ENCODE measurements at places on chromosomes 7 and 10.

- no peak for DNase-seq
Observed at GRCh38 chr10:4771554-4772201, 54.3 kb upstream of the AKR1E2 start.

GRCh38 chr7:82255706-82256105 lies 187.9 kb downstream of the CACNA2D1 start:
- no peak for DNase-seq

GRCh38 chr10:17233286-17233991 lies 5.4 kb downstream of the VIM start:
- DNase-seq, result no peak

GRCh38 chr10:28305553-28305952 lies 2.7 kb upstream of the MPP7 start:
- DNase-seq, result no peak

DNA sequence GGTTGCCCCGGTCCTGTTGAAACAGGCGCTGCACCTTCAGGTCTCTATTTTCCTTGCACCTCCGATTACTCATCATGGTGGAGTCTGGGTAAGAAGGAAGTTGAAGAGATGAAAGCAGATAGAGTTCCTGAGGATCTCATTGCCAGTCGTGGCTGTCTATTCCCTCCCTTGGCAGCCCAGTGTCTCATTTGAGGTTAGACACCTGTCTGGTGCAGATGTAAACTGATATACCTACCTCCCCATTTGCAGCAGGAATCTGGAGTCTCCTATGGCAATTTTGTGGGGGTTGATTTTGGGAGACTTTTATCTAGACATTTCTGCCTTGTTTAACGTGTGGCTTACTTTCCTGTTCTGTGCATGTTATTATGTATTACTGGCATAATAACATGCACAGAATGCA lies 212.1 kb downstream of the BICC1 start:
- DNase-seq, result no peak

- no peak for DNase-seq
Observed at GRCh38 chr7:113404245-113404644, 285.9 kb upstream of the SMIM30 start.

- no peak for DNase-seq
Observed at GRCh38 chr7:3924277-3924676, 623.2 kb downstream of the SDK1 start.

DNA sequence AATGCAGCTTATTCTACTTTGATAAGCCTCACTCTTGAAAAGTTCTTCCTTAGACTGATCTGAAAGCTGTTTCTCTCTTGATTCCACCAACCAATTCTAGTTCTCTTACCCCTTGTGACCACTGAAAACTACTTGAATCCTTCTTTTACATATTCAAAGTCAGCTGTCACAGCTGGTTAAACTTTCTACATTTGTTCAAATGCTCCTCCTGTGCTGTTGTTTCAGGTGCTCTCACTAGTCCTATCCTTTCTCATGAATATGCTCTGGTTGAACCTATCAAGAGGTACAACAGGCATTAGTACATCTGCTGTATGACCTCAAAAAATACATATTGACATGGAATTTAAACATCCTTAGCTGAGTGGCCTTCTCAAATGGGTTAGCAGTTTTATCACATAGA lies 91.5 kb downstream of the MYO3A start:
- no peak for DNase-seq

- no peak for DNase-seq
Observed at GRCh38 chr7:70557338-70557737, 574.6 kb upstream of the GALNT17 start.

DNA sequence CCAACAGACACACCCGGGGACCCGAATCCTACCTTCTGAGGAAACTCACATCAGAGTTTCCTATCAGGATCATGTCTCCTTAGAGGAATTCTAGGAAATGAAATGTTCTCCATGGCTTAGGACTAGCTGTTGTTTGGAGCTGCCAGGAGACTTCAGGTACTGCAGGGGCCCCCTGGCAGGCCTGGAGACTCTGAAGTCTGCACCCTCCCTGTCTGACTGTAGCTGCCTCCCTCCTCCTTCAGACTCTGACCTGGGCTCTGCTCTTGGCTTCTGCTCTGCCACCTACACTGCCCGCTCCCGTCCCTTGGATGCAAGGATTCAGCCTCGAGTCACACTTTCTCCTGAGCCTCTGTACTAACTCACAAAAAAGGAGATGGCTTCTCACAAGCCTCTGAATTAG lies 232.8 kb downstream of the INHBA start:
- no peak for DNase-seq

DNA sequence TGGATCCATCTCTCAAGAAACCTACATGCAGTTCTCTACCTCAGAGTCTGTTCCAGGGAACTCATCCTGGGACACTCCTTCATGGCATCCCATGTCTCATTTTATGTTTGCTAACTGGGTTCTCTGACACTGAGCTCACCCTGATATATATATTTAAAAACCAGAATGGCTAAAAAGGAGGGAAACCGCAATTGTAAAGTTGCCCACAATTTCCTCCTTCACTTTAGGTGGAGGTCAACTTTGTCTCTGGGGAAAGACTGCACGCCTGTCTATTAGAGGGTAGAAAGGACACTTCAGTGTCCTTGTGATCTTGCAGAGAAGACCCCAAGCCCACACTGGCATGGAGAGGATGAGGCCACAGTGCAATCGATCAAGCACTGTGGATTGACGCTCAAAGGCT lies 131.7 kb downstream of the TEX36 start:
- no peak for DNase-seq

DNA sequence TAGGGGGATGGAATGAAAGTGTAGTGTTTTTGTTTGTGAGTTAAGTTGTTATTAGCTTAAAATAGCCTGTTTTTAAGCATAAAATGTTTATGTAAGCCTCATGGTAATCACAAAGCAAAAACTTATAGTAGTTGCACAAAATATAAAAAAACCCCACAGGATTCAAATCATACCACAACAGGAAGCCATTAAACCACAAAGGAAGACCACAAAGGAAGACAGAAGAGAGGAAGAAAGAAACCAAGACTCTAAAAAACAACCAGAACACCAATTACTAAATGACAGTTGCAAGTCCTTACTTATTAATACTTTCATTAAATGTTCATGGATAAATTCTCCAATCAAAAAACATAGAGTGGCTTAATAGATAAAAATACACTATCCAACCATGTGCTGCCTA lies 63.6 kb downstream of the ANKRD7 start:
- no peak for DNase-seq

GRCh38 chr10:24438800-24439199 lies 229.9 kb downstream of the KIAA1217 start:
- DNase-seq, result no peak

DNA sequence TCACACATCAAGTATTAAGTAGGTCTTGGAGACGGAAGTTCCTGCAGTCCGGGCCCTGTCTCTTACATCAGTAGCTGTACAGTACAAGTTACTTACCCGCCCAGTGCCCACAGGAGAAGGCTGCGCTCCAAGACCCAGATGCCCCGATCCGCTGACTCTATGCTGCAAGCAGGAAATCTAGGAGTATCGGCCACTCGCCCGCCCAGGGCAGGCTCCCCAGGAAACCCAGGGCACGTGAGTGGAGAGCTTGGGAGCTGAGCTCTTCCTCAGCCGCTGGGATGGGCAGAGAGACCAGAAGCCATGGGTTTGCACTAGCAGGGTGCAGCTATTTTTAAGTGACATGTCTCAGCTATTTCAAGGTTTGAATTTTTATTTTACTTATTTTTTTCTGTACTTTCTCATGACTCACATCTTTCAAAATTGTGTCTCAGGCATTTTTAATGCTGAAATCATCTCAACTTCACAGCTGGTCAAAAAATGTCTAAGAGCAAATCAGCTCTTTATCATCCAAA lies 1.9 kb upstream of the GPER1 start:
- no peak for DNase-seq

DNA sequence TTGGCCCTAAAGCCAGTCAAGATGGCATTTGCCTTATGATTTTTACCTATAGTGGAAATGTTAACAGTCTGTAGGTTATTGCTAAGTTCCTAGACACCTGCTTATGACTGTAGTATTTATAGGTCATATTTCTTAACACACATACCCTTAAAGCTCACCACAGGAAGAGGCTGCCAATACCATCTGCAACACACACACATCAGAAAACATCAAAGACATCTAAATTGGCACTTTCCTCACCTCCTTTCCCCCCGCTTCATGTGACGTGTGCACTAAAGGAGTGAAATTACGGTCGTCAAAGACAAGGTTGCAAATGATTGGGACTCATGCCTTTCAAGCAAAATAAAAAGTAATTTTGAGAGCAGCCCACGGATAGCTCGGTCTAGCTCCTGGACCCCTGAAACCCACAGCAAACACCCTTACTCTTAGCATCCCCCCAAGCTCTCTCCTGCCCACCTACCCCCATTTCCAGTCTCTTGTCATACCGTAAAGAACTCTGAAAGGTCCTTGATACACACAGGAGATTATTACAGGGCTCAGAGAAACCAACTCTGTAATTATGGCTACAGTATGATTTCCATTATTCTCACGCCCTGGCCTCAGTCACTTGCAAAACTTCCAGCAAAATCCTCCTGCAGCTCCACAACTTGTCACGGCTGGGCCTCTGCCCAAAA lies 90.5 kb downstream of the PLXNA4 start:
- DNase-seq, result no peak

DNA sequence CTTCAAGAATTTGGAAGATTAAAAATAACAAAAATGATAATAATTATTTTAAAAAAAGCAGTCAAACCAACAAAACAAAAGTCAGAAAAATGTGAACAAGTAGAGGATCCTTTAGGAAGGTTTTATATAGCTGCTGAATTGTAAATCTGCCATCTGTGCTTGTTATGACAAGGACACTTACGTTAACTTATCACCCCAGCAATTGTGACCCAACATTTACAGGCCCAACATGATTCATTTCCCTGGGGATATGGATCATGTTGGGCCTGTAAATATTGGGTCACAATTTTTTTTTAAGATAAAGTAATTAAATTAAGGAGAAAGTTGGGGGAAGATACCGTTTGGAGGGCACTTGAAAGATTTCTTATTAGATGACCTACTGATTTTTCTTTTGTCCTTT lies 261.4 kb upstream of the HABP2 start:
- DNase-seq, result no peak

DNA sequence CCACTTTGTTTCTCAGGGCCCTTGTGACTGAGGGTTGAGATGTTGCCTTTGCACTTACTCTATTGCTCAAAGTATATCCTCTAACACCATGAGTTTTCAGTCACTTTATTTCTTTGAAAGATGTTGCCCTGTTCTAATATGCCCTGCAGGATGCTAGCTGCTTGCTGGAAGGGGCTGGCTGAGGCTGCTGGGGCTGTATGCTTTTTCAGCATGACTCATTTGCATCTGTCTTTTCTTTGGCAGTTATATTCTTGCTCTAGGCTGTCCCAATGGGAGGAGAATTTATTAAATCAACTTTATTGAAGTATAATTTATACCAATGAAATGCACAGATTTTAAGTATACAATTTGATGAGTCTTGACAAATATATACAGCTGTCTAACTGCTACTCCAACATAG lies 157.7 kb downstream of the PLPP4 start:
- no peak for DNase-seq

- peak; percentile 26 for DNase-seq
Observed at GRCh38 chr10:26725837-26726727, 28.6 kb downstream of the PDSS1 start.

DNA sequence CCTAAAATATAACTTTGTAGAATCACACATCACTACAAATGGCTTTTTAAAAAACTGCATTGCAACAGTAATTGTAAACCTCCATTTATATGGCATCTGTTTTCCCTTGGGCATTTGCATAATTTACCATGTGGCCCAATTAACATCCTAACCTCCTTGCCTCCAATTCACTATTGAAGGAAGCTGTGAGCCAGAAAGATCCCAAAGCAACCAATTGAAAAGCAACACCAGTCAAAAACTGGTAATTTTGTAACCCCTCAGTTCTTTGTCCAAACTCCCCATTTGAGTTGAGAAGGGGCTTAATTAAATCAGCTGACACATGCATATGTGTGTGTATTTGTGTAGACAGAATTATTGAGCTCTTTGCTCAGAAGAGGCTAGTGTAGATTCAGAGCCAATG lies 90.3 kb downstream of the FAM13C start:
- DNase-seq, result no peak

- DNase-seq, result no peak
Observed at GRCh38 chr10:49407151-49407550, 11.3 kb upstream of the DRGX start.

DNA sequence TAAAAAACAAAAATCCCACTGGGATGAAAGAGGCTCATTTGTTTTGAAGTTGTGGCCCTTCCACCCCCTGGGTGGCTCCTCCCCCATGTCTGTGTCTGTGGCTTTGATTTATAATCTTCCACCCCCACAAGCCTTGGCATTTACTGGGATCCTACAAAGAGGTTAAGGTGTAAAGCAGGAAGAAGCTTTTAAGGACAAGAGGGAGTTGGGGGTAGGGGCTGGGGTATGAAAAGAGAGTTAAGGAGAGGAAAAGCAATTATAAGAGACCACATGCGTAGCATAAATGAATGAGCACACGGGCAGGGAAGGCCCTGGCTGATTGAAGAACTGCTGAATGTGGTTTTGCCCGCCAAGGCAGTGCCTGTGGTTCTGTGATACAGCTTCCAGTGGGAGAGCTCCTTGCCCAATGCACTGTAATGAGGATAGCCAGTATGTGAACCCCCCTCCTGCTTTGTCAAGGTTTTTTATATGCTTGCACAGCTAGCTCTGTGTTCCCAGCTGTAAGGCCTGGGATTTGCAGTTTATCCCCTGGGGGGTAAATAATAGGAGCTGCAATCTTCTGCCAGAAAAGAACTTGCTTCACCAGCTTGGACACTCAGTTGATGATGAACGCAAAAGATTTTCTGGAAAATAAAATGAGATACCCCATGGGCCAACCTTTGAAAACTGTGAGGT lies 34.7 kb upstream of the KMT2E start:
- no peak for DNase-seq

- DNase-seq, result no peak
Observed at GRCh38 chr10:132332433-132332754, 401 bp downstream of the LRRC27 start.

DNA sequence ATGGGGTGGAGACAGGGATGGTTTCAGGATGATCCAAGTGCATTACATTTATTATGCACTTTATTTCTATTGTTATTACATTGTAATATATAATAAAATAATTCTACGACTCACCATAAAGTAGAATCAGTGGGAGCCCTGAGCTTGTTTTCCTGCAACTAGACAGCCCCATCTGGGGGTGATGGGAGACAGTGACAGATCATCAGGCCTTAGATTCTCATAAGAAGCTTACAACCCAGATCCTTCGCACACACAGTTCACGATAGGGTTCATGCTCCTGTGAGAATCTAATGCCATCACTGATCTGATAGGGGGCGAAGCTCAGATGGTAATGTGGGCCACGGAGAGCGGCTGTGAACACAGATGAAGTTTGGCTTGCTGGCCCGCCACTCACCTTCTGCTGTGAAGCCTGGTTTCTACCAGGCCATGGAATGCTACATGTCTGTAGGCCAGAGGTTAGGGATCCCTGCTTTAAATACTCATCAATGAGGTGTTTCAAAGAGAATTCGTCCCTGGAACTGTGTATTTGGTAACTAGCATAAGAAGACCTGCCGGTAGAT lies 21.2 kb upstream of the PRKCQ start:
- DNase-seq, result no peak
